ENCODE measurements at places on chromosomes 7 and 10.

GRCh38 chr10:14528450-14528849 lies 197.7 kb upstream of the FRMD4A start:
- no peak for DNase-seq

DNA sequence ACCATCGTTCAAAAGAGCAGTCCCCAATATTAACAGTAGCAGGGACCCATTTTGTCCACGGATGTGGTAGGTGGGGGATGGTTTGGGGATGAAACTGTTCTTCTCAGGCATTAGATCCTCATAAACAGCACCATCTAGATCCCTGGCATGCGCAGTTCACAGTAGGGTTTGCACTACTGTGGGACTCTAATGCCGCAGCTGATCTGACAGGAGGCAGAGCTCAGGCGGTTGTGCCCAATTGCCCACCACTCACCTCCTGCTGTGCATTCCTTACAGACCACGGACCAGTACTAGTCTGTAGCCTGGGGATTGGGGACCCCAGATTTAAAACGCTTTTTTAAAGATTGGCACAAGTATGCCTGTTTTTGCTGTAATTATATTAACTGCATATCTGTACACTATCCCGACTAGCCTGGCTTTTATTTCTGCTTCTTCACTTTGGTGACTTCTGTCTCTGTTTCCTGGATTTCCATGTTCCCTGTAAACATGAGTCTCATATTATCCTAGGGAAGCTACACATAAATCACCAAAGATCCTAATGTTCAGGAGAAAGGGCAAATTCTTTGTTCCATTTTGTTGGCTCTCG lies 163.3 kb upstream of the AKR1E2 start:
- no peak for DNase-seq

DNA sequence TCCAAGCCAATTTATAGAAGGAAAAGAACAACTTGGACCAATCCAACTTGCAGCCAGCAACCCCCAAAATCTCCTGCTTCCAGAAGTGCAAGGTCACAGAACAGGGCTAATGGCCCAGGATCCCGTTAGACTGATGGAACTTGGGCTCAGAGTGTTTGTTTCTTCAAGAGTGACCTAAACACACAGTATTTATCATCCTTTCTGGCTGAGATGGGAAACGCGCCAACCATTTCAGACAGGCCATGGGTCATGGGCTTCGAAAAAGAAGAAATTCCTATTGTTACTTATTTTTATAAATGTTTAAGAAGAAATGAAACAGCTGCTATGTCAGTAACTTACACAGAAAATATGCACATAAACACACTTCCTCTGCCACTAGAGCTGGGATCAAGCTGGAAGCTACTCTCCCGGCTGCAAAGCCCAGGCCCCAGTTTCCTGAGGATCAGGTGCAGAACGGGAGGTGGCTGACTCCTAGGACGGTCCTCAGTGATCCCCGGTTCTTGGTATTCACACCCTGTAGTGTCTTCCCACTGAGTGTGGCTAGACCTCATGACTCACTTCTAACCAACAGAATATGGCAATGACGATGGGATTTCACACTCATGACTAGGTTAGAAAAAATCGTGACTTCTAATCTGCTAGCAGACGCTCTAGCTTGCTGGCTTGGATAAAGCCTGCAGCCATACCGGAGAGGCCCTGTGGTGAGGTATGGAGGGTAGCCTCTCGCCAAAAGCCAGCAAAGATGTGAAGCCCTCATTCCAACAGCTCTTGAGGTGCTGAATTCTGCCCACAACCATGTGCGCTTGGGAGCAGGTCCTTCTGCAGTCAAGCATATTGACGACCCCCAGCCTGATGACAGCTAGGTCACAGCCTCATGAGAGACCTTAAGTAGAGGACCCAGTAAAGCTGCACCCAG lies 60.2 kb downstream of the CHST15 start:
- DNase-seq = no peak

- no peak for DNase-seq
These were observed 92.0 kb upstream of the FAM180A start for GRCh38 chr7:135840591-135840990.

DNA sequence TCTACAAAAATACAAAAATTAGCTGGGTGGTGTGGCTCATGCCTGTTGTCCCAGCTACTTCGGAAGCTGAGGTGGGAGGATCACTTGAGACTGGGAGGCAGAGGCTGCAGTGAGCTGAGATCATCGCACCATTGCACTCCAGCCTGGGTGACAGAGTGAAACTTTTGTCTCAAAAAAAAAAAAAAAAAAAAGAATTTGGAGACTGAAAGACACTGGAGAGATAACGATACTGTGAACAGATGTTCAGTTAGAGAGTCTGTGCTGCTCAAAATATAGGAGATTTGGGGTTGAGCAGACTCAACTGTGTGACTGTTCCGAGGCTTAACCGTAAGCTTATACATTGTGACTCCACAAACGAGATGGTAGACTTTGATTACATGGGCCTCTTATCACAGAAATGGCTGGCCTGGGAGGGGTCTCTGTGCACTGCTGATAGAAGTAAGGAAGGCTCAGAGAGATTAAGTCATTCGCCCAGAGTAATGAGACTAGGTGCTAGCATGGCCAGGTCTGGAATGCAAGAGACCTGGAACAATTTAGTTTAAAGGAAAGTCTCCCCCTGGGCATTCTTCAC lies 19.4 kb downstream of the WBP1L start:
- DNase-seq = no peak

Measured in fibroblast of the conjunctiva (primary cell).